Stimulated activated CD8-positive, alpha-beta memory T cell treated with anti-CD3 and anti-CD28 coated beads, Interleukin-2, amount 100 ng/mL, for 1 hour (primary cell): ENCODE measurements at places on chromosomes 12 and 14.

DNA sequence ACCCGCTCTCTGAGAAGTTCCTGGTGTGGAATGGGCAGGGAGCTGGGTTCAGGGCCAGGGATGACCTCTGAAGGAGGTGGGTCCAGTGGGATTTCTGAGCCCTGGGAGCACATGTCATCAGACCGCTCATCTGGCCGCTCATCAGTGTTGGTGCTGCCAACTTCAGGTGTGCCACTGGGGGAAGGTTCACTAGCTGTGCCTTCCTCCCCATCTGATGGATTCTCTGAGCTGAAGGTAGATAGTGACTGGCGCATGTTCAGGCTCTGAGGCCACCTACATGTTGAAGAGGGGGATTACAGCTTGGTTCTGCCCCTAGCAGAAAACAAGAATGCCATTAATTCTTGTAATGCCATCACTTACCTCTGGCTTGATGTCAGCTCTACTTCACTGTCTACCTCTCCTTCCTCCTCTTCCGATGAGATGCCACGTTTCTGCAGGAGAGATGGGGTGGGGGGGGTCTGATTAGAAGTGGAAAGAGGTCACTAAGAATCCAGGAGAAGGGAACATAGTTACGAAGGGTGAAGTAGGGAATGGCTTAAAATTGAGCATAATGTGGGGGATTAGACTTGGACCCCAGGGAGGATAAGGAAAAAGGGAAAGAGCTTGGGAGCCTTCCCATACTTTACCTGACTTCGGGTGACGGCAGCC, 17.2 kb downstream of the MAP3K12 start:
- no peak for DNase-seq

- DNase-seq, result no peak
These were observed 263.2 kb downstream of the ADAMTS20 start for GRCh38 chr12:43288671-43289425.

- DNase-seq, result no peak
These were observed 18.5 kb downstream of the UTP20 start for GRCh38 chr12:101298426-101298825.

DNA sequence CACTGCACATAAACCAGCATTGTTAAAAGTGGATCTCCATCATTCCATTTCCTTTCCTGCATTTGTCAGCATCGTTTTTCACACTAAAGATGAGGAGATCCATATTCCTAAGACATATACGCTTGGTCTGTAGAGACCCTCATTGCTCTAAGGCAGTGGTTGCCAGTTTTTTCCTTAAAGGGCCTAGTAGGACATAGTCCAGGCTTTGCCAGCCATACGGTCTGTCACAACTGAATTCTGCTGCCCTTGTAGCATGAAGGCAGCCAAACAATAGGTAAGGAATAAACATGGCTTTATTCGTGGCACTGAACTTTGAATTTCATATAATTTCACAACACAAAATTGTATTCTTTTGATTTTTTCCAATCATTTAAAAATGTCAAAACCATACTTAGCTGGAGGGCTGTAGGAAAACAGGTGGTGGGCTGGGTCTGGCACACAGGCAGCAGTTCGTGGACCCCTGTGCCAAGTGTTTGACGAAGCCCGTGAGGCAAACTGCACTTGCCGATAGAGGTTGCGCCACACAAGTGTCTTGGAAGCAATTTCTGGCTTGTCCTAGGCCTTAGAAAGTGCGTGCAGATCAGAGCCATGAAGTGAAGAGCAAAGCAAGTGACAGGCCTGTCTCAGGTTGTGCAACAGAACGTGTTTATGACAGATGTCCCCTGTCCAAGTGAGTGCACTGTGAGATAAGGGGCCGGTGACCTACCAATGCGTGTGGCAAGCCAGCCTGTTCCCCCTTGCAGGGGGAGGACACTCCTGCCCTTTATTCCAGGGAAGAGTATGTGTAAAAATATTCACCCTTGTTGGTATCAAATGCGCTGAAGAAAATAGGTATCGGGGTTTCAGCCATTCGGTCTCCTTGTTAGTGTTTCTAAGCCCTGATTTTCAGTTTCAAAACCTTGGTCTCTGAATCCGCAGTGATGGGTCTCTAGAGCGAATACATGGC, 916 bp upstream of the CHPT1 start:
- DNase-seq, result no peak

DNA sequence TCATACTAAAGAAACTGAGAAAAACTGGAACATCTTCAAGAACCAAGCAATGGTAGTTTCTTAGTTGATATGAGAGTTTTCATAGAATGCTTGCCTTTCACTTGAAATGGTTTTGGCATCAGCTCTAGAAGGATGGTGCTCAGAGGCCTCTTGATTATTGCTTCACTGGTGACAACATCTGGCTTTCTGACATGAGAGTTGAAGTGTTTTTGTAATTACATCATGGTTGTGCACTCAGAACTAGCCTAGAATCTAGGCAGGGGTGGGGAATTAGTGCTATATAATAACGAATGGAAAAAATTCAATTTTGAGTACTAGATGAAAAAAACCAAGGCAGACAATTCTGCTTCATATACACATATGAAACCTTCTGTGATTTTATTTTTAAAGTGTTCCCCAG, 172.8 kb upstream of the LMNTD1 start:
- DNase-seq, result no peak

GRCh38 chr12:114221136-114221833, 184.7 kb downstream of the TBX5 start:
- no peak for DNase-seq
